Thymus (tissue), 14 donors: ENCODE measurements at places on chromosomes 7 and 10. TPM values are rescaled to one million over a fixed set of nuclear protein-coding genes. Genes with fewer than 3 reads are reported as not detected.

The DLG5 gene
- polyA plus RNA-seq: 25.8 TPM

DNA sequence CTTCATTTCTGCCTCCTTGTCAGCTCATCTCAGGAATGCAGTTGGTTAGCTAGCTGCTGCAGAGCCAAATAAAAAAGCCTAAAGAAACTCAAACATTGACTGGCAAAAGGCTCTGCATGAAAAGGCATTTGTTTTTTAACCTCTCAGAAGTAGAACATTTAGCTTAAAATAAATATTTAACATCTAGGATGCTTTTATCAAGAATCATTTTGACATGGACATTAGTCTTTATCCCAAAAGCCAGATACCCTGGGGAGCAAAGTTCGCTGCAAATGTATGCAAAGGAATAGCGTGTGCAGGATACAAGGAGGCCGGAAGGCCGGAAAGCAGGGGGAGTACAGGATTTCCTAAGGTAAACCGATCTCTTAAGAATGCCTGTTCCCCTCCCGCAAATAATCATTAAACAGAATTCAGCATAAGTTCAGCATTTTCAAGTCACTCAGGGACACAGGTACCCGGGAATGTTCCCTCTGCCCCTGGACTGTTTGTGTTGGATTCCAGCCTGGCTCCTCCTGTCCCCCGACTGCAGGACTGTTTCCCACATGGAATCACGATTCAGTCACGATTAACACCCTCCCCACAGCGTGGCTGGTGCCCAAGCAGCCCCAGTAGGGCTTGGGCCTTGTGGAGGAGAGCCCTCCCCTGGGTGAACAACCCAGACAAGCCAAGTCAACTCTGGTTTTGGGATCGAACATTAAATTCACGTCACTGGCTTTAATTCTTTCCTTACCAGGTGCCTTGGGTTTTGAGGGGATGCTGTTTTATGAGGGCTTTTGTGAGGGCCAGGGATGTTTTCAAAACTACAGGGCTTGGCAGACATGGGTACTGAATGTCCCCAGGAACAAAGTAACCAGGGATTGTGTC is 97.8 kb downstream of the HIPK2 start:
- no peak for DNase-seq

GRCh38 chr7:102132209-102132752 is 154.4 kb upstream of the SH2B2 start:
- DNase-seq: no peak

- DNase-seq: peak; percentile 1
Observed at GRCh38 chr7:137302081-137302480, 41.5 kb downstream of the PTN start.

- DNase-seq: no peak
Observed at GRCh38 chr10:1418031-1418550, 319.2 kb downstream of the ADARB2 start.

GRCh38 chr10:120575411-120575810 is 118.4 kb downstream of the PLPP4 start:
- DNase-seq: no peak

DNA sequence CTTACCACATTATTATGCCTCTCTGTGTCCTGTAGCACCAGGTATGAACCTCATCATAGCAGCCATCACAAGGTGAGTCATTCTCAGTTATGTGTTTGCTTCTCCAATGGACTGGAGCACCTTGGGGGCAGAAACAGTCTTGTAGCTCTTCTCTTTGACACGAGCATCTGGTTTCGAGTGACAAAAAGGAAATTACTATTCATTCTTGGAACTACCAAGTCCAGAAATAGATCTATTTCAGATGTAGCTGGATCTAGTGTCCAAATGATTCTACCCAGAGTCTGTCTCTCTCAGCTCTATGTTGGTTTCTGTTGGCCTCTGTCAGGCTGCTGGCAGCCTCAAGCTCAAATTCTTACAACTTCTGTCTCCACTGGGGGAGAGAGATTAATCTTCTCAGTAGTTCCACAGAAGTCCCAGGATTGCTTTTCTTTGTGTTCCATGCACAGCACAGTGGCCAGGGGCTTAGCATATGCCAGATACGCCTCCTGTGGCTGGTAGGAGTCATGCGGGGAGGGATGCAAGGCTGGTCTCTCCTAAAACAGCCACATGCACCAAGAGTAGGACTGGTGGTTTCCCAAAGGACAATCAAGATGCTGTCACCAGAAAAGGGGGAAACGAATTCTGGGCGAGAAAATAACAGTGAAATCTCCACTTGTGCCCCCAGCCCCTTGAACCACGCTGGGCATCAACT is 37.2 kb upstream of the PAPSS2 start:
- DNase-seq: no peak

The ACTL6B gene
- polyA plus RNA-seq: 0.18 TPM
